ENCODE measurements at places on chromosomes 5 and 9.

DNA sequence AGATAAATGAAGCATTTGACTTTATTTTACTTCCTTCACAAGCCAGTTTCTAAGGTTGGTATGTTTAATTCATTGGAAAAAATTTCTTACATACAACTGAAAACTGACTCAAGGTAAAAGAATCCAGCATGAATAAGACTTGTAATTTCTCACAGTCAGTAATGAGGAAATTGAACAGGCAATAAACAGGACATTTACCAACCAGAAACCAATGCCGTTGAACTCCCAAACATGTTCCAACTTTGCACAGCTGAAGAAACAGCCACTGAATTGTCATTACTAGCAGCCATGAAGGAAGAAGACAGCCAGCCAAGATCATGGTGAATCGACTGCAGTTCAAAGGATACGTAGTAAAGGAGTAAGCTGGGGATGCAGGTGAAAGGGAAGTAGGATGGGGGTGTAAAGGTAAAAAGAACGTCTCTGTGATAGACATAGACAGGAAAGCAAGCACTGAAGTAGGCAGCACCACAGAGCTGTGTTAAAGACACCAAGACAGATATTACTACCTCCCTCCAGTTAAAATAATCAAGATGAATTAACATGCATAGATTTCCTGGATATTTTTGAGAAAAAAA is 21.3 kb upstream of the SLC12A2 start:
- peak; percentile 83 for DNase-seq

GRCh38 chr5:142465476-142465875 is 140.7 kb upstream of the SPRY4 start:
- DNase-seq: no peak

- peak; percentile 86 for DNase-seq
Observed at GRCh38 chr5:145775893-145776444, 59.2 kb downstream of the PRELID2 start.

- no peak for DNase-seq
Observed at GRCh38 chr5:1948111-1948510, 65.4 kb upstream of the IRX4 start.

DNA sequence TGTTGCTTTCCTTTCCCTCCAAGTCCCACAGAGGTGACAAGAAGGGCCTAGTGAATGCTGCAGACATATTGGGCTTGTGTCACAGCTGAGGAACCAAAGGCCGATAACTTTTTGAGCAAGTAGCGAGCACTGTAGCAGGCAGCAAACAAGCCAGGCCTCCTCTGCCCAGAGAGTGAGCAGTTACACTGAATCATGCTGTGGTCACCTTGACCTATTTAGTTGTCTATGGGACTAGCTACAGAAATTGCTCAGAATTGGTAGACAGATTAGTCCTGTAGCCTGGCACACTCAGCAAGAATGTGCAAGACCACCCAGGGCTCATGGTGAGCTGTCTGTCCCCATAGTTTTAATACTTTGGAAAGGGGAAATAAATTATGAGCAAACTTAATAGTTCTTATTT is 25.2 kb downstream of the ZCCHC9 start:
- DNase-seq: peak; percentile 10

DNA sequence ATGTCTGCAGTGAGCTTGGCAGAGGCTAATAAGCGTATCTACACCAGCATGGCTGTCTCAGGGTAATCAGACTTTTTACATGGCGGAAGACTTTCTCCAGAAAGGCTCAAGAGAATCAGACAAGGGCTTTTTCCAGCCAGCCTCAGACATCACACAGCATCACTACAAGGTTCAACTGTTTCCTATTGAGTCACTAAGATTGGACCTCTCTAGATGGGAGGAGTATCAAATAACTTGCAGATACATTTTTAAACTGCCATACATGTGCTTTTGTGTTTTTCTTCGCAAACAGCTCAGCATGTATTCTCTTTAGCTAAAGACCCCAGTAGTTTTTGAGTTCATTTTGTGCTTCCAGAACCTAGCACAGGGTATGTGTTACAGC is 22.9 kb upstream of the PIK3R1 start:
- no peak for DNase-seq

DNA sequence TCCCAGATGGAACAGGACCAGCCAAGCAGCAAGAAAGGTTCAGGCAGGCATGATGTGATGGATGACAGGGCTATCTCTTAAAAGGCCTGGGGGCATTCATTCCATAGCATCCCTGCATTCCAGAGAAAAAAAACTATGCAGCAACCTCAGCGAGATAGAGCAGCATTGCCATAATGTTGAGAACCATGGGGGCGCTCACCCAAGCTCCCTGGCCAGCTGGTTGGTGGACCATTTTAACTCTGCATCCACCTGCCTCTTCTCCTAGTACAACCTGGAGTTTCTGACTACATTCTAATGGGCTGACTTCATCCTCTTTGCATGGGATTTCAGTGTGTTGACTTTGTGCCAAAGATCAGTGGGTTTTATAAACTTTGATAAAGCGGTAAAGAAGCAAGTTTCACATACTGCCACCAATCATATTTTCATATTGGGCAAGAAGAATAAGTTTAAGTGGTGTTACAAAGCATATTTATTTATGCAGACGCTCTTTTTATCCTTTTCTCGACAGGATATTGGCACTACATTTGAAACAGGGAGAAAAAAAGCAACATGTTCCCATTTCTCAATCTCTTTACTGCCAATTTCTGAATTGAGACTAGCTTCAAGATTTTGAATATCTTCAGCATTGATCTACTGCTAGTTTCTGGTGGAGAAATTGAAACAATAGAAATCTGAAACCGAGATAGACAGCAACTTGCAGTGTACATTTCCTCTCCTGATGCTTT is 378.3 kb upstream of the WWC1 start:
- peak; percentile 48 for DNase-seq

All from astrocyte (in vitro differentiated cells and primary cell).